ENCODE measurements at places on chromosomes 12 and 14. TPM values are rescaled to one million over a fixed set of nuclear protein-coding genes. Genes with fewer than 3 reads are reported as not detected.

GRCh38 chr14:52313903-52314594 lies at the start of gene PTGER2:
TSS of gene PTGER2 (plus strand) at chr14:52314312. CDS start at chr14:52314549, 237 bp downstream.
- DNase-seq = peak; percentile 83
- H3K27ac ChIP-seq = peak within 1 kb of the TSS; percentile 92
- peaks cover 73% of the 10 kb centered on the region for H3K4me1 ChIP-seq
- peaks cover 48% of the 10 kb centered on the region for H3K27me3 ChIP-seq
- peak within 1 kb of the TSS; percentile 93 for H3K4me3 ChIP-seq

DNA sequence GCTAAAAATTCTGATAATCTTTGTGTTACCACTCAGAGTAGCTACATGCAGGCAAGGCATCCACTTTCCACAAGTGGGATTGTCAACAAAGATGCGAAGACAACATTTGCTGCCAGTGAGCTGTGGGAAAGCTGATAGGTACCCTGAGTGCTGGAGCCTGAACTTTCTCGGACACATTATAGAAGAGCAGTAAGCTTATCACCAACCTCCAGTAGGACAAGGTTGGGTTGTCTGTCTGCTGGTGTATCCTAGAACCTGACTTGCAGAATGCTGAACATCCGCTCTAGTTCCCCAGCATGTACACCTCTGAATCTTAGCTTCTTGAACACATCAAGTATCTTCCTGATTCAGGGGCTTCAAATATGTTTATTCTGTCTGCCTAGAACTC lies 103.8 kb upstream of the PPM1H start:
- no peak overlapping the region for H3K4me3 ChIP-seq
- no peak overlapping the region for H3K27ac ChIP-seq
- H3K27me3 ChIP-seq = no peaks in the 10 kb centered on the region

GRCh38 chr12:108699955-108700563 lies 31.3 kb downstream of the CORO1C start:
- H3K4me3 ChIP-seq = no peak overlapping the region
- peaks cover 42% of the 10 kb centered on the region for H3K4me1 ChIP-seq
- no peak for DNase-seq
- peaks cover 22% of the 10 kb centered on the region for H3K36me3 ChIP-seq
- H3K27me3 ChIP-seq = no peaks in the 10 kb centered on the region

GRCh38 chr12:16399101-16399500 lies 51.7 kb downstream of the MGST1 start:
- no peaks in the 10 kb centered on the region for H3K27me3 ChIP-seq
- no peak for DNase-seq
- no peak overlapping the region for H3K4me3 ChIP-seq
- H3K27ac ChIP-seq = no peak overlapping the region
- no peaks in the 10 kb centered on the region for H3K36me3 ChIP-seq

GRCh38 chr14:41144370-41144769 lies 462.3 kb upstream of the LRFN5 start:
- H3K36me3 ChIP-seq = no peaks in the 10 kb centered on the region
- no peaks in the 10 kb centered on the region for H3K4me1 ChIP-seq
- no peak for DNase-seq
- no peak overlapping the region for H3K4me3 ChIP-seq
- H3K27me3 ChIP-seq = no peaks in the 10 kb centered on the region

Gene GPR137C
- total RNA-seq = 0.60 TPM

- DNase-seq = no peak
- H3K4me3 ChIP-seq = no peak overlapping the region
- H3K27ac ChIP-seq = no peak overlapping the region
- no peaks in the 10 kb centered on the region for H3K27me3 ChIP-seq
These were observed 29.0 kb downstream of the GLIPR1L2 start for GRCh38 chr12:75419841-75420240.

DNA sequence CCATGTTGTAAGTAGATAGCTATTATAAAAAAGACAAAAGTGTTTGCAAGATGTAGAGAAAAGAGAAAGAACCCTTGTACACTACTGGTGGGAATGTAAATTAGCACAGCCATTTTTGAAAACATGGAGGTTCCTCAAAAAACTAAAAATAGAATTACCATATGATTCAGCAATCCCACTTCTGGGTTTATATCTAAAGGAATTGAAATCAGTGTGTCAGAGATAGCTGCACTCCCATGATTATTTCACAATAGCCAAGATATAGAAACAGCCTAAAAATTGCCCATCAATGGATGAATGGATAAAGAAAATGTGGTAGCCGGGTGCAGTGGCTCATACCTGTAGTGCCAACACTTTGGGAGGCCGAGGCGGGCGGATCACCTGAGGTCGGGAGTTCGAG lies 9.2 kb downstream of the PSMC6 start:
- H3K36me3 ChIP-seq = peaks cover 63% of the 10 kb centered on the region
- H3K27me3 ChIP-seq = no peaks in the 10 kb centered on the region
- no peak overlapping the region for H3K4me3 ChIP-seq
- H3K27ac ChIP-seq = no peak overlapping the region

Gene KRT2
- total RNA-seq = 0.10 TPM

Gene BEGAIN
- total RNA-seq = not detected

- H3K4me3 ChIP-seq = no peak overlapping the region
- H3K27ac ChIP-seq = peak overlapping the region; percentile 73
- peaks cover 14% of the 10 kb centered on the region for H3K36me3 ChIP-seq
- peaks cover 15% of the 10 kb centered on the region for H3K4me1 ChIP-seq
- no peak for DNase-seq
These were observed 34.2 kb upstream of the NINJ2 start for GRCh38 chr12:697481-697880.

Gene CD9
- total RNA-seq = 5.4 TPM

- no peak for DNase-seq
- no peak overlapping the region for H3K27ac ChIP-seq
- no peaks in the 10 kb centered on the region for H3K36me3 ChIP-seq
- H3K4me1 ChIP-seq = no peaks in the 10 kb centered on the region
- H3K27me3 ChIP-seq = no peaks in the 10 kb centered on the region
These were observed 36.1 kb downstream of the LRFN5 start for GRCh38 chr14:41642789-41643188.

GRCh38 chr12:111404362-111405148 lies 1.2 kb upstream of the SH2B3 start:
- H3K4me1 ChIP-seq = peaks cover 55% of the 10 kb centered on the region
- DNase-seq = peak; percentile 52
- peak overlapping the region; percentile 75 for H3K4me3 ChIP-seq

- H3K4me1 ChIP-seq = peaks cover 24% of the 10 kb centered on the region
- H3K4me3 ChIP-seq = no peak overlapping the region
- H3K27me3 ChIP-seq = peaks cover 3% of the 10 kb centered on the region
These were observed 58.0 kb upstream of the ELK3 start for GRCh38 chr12:96136161-96136560.

Gene LRFN5
- not detected for total RNA-seq

Gene FAM216A
- total RNA-seq = 14.6 TPM

Gene SSPN
- total RNA-seq = not detected

GRCh38 chr12:48078901-48079300 lies 27.0 kb downstream of the SENP1 start:
- H3K27ac ChIP-seq = no peak overlapping the region
- H3K36me3 ChIP-seq = peaks cover 26% of the 10 kb centered on the region
- H3K4me1 ChIP-seq = no peaks in the 10 kb centered on the region
- no peak for DNase-seq

GRCh38 chr14:98120831-98121464 lies 1151.0 kb downstream of the BCL11B start:
- no peaks in the 10 kb centered on the region for H3K27me3 ChIP-seq
- H3K4me1 ChIP-seq = peaks cover 13% of the 10 kb centered on the region
- peaks cover 3% of the 10 kb centered on the region for H3K36me3 ChIP-seq
- H3K27ac ChIP-seq = no peak overlapping the region
- H3K4me3 ChIP-seq = no peak overlapping the region

DNA sequence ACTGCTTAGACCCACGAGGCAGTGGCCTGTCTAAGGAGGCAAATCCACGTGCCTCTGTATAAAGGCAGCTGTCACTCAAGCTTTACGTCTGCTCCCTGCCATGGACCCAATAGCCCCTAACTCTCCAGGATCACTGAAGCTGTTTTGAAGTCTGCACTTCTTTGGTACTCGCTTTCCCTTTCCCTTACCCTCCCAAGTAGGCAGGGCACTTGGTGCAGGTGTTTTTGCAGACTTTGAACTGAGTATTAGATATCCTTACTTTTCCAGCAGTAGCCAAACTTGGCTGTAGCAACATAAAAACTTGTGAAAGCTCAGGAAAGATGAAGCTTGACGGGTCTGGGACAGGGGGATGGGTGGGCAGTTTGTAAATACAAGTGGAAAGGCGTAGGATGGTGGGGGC lies 17.8 kb upstream of the OR6S1 start:
- peaks cover 38% of the 10 kb centered on the region for H3K4me1 ChIP-seq
- DNase-seq = no peak
- no peak overlapping the region for H3K27ac ChIP-seq
- H3K4me3 ChIP-seq = no peak overlapping the region

Gene CLEC9A
- total RNA-seq = not detected

DNA sequence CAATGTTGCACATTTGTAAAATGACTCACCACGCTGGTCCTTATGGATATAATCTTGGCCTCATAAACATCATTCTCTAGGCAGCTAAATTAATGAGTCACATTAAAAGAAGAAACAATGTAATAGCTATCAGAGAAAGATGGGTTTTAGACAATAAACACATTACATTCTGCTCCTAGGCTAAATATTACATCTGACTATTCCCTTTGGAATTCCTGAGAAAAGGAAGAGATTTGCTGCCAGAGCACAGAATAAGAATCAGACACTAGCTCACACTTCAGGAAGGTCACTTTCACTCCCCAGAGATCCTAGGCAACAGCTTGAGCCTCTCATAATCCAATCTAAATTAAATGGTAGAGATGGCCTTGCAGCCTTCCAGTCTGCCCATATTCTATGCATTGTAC lies 218.2 kb downstream of the PTPRO start:
- H3K27ac ChIP-seq = no peak overlapping the region
- H3K27me3 ChIP-seq = no peaks in the 10 kb centered on the region
- peaks cover 24% of the 10 kb centered on the region for H3K4me1 ChIP-seq

Gene AICDA
- not detected for total RNA-seq

GRCh38 chr14:94754391-94754942 lies 15.4 kb downstream of the GSC start:
- no peaks in the 10 kb centered on the region for H3K27me3 ChIP-seq
- DNase-seq = no peak
- no peak overlapping the region for H3K4me3 ChIP-seq
- no peaks in the 10 kb centered on the region for H3K36me3 ChIP-seq

Gene PRICKLE1
- 0.15 TPM for total RNA-seq

Gene CIROP
- not detected for total RNA-seq

Gene AMDHD1
- 0.89 TPM for total RNA-seq

GRCh38 chr14:54805070-54805444 lies 97.6 kb downstream of the GCH1 start:
- no peaks in the 10 kb centered on the region for H3K36me3 ChIP-seq
- no peak for DNase-seq
- no peak overlapping the region for H3K27ac ChIP-seq

GRCh38 chr12:132003846-132004245 lies 54.1 kb downstream of the EP400 start:
- H3K4me1 ChIP-seq = peaks cover 7% of the 10 kb centered on the region
- no peak overlapping the region for H3K27ac ChIP-seq
- no peak for DNase-seq
- H3K4me3 ChIP-seq = no peak overlapping the region
- H3K36me3 ChIP-seq = peaks cover 26% of the 10 kb centered on the region

- peak overlapping the region; percentile 100 for H3K27ac ChIP-seq
- DNase-seq = peak; percentile 58
- peak overlapping the region; percentile 97 for H3K4me3 ChIP-seq
- H3K27me3 ChIP-seq = no peaks in the 10 kb centered on the region
- peaks cover 52% of the 10 kb centered on the region for H3K4me1 ChIP-seq
- H3K36me3 ChIP-seq = peaks cover 36% of the 10 kb centered on the region
These were observed 1.0 kb upstream of the SLC38A2 start for GRCh38 chr12:46373301-46374296.

Gene WNT1
- total RNA-seq = 0.29 TPM

DNA sequence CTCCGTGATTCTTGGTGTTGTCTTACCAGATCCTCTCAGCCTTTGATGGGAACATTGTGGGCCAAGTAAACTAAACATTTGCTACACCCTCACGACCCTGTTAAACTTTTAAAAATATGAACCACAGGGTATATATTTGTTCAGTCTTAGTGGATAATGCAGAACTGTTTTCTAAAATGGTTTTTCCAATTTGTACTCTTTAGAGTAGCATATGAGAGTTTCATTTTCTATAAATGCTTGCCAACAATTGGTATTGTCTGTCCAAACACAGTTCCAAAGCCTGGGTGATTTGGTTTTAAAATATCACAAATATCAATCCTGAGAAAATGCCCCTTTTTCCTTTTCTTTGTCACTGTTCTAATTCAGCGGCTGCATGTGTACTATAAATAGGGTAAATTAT lies 6.7 kb upstream of the IL22 start:
- no peak overlapping the region for H3K27ac ChIP-seq
- H3K4me1 ChIP-seq = peaks cover 22% of the 10 kb centered on the region

- no peak overlapping the region for H3K4me3 ChIP-seq
- no peaks in the 10 kb centered on the region for H3K27me3 ChIP-seq
- H3K36me3 ChIP-seq = no peaks in the 10 kb centered on the region
- H3K27ac ChIP-seq = no peak overlapping the region
- DNase-seq = no peak
These were observed 25.1 kb downstream of the DYRK4 start for GRCh38 chr12:4587108-4587507.

Gene OR4K2
- total RNA-seq = not detected

DNA sequence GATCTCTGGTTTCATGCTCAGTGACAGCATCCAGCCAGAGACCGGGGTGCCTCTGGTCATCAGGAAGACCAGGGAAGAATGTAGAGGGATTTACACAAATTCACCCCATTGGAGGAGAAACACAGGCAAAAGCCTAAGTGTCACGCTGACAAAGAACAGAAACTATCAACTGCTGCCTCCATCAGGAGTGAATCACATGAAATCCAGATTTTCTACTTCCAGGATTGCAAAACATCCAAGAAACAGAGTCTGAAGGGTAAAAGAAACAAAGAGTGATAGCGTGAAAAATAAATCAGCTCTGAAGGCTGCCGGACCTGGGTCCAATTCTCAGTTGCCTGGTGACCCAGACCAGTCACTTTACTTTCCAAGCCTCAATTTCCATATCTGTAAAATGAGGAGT lies 136.1 kb upstream of the MAP1LC3B2 start:
- DNase-seq = no peak
- peaks cover 3% of the 10 kb centered on the region for H3K36me3 ChIP-seq
- no peak overlapping the region for H3K4me3 ChIP-seq
- H3K27ac ChIP-seq = no peak overlapping the region

Gene IL31
- not detected for total RNA-seq

DNA sequence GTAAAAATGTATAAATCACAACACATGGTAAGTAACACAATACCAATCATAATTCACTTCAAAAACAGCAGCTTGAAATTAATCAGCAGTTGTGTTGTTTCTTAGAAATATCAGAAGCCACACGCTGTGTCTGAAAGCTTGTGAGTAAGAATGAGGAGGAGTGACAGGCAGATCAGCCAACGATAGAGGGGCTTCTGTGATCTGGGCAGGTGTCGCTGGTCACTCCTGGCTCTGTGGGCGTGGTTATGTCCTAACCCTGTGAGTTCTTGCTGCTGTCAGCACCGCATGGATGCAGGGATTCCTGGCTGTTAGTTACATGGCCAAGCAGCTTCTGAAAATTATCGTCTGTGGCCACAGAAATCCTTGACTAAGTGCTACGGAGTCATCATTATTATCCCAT lies 123.4 kb downstream of the SLC25A47 start:
- no peak overlapping the region for H3K4me3 ChIP-seq
- no peaks in the 10 kb centered on the region for H3K27me3 ChIP-seq
- DNase-seq = no peak
- no peak overlapping the region for H3K27ac ChIP-seq
- H3K4me1 ChIP-seq = peaks cover 17% of the 10 kb centered on the region
